ENCODE measurements at places on chromosomes 6 and 20.

- DNase-seq: peak; percentile 90
Measured at GRCh38 chr6:19731282-19731681, 105.9 kb upstream of the ID4 start.

DNA sequence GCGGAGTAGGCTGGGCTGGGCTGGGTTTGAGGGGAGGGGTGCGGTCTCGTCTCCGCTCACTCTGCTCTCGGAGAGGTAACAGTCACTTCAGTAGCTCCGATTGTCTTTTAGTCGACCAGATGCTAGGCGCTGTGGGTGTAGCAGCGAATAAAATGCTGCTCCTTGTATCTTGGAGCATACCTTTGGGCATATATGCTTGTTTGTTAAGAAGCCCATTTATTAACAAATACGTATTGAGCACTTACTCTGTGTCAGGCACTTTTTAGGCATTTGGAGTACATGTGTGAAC is 545 bp downstream of the ACTR5 start:
- DNase-seq: no peak

- peak; percentile 30 for DNase-seq
Measured at GRCh38 chr6:75203721-75204120, 2.1 kb downstream of the COL12A1 start.

DNA sequence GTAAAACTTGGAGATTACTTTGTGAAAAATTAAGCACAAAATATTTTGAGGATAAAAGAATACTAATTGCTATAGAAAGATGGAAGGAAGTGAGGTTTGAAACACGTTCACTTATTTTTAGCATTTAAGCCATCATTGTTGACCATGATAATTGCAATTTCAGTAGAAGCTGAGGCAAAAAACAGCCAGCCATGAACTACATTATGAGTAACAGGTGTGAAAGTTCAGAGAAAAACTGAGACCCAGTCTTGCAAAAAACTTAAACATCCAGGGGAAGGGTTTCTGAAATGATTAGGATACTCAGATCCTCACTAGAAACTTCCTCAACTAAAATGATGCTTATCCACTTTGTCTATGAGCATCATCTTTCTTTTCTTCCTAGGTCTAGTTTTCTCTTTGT is 619.4 kb downstream of the PHF3 start:
- no peak for DNase-seq

DNA sequence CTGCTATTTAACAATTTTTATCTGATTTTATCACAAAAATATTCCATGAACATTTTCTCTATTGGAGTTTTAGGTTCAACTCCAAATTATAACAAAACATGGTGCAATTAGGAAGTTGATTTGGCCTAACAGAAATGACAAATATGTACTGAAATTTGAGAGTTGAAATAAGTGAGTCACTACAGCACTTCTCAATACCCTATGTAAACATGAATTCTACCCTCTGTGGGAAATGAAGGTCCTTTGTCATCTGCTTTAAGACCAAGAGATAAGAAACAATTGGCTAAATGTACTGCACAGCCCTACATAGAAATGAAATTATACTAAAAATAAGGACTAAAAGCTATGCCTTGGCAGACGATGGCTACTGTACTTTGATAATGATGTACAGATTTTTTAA is 86.2 kb upstream of the BEND6 start:
- peak; percentile 80 for DNase-seq

GRCh38 chr6:132259070-132259469 is 142.2 kb downstream of the MOXD1 start:
- peak; percentile 30 for DNase-seq

- DNase-seq: no peak
Measured at GRCh38 chr20:22579119-22579427, 5.3 kb downstream of the FOXA2 start.

GRCh38 chr6:15623276-15624116 is 39.3 kb downstream of the DTNBP1 start:
- DNase-seq: peak; percentile 27

- DNase-seq: peak; percentile 75
Measured at GRCh38 chr6:35919085-35919826, 1.6 kb downstream of the SRPK1 start.

- peak; percentile 53 for DNase-seq
Measured at GRCh38 chr6:111480988-111481822, 1.8 kb downstream of the REV3L start.

Data from amniotic epithelial cell (primary cell).